ENCODE measurements at places on chromosomes 4 and X. TPM values are rescaled to one million over a fixed set of nuclear protein-coding genes. Genes with fewer than 3 reads are reported as not detected.

PPARGC1A gene
- total RNA-seq, result 1.7 TPM

FAM47B gene
- not detected for total RNA-seq

CITED1 gene
- total RNA-seq, result not detected

UGT2B10 gene
- total RNA-seq, result not detected

FGFR3 gene
- 3.7 TPM for total RNA-seq

NLGN3 gene
- total RNA-seq, result 0.21 TPM

IQCM gene
- not detected for total RNA-seq

FAT4 gene
- 16.8 TPM for total RNA-seq

BEX5 gene
- not detected for total RNA-seq

DNA sequence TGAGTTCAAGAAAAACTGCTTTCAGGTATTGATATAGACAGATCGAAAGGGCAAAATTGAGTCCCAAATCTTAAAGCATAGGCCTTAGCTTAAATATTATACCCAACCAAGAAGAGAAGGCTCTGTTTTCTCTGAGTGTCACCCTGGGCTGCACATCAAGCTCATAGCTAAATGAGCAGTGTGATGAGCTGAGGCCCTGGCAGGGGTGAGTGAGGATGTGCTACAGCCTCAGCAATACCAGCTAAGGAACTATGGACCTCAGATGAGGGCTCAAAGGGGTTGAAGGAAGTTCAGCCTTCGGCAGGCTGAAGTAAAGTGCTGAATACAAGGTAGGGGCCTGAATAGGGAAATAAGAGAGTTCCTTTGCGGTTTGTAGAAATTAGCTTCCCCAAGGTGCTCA, 79.3 kb downstream of the FAM114A1 start:
- H3K27me3 ChIP-seq, result no peaks in the 10 kb centered on the region
- no peak overlapping the region for H3K27ac ChIP-seq
- H3K36me3 ChIP-seq, result peaks cover 31% of the 10 kb centered on the region
- no peak overlapping the region for H3K4me3 ChIP-seq
- H3K4me1 ChIP-seq, result no peaks in the 10 kb centered on the region

DNA sequence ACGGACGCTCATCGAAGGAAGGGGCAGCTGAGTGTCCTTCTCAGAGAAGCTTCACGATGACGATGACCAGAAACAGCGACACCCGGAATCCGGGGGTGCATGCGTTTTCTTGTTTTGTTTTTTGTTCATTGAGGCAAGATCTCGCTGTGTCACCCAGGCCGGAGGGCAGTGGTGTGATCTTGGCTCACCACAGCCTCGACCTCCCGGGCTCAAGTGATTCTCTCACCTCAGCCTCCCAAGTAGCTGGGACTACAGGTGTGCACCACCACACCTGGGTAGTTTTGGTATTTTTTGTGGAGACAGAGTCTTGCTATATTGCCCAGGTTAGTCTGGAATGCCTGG, 19.8 kb downstream of the DGKQ start:
- H3K36me3 ChIP-seq, result peaks cover 29% of the 10 kb centered on the region
- no peak for DNase-seq

DNA sequence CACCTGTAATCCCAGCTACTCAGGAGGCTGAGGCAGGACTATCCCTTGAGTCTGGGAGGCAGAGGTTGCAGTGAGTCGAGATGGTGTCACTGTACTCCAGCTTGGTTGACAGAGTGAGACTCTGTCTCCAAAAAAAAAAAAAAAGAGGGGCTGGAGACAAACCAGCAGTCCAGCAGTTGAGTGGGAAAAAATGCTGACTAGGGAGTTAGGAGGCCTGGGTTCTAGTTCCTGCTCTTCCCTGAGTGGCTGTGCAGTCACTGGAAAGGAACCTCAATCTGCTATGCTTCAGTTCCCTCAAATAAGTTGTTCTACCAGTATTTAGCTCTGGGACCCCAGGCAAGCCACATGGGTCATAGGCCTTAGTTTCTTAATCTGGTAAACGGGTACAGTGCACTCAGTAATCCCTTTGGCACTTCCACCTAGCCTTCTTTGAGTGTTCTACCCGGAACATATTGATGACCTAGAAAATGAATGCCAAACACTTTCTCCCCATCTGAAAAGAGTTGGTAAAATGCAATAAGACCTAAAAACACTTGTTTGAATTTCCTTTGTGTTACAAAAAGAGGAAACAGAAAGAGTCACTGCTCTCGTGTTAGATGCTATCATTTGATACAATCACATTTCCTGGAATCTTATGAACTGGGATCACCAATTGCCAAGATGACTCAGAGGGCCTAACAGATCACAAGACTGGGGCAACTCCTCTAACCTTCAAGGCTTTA, 99.3 kb upstream of the EGFL6 start:
- H3K27ac ChIP-seq, result no peak overlapping the region
- H3K36me3 ChIP-seq, result no peaks in the 10 kb centered on the region
- no peak for DNase-seq

GRCh38 chr4:2503809-2504208, 32.6 kb upstream of the FAM193A start:
- no peak overlapping the region for H3K4me3 ChIP-seq
- H3K27ac ChIP-seq, result no peak overlapping the region
- H3K36me3 ChIP-seq, result peaks cover 23% of the 10 kb centered on the region

- no peaks in the 10 kb centered on the region for H3K4me1 ChIP-seq
- no peak overlapping the region for H3K27ac ChIP-seq
- no peak overlapping the region for H3K4me3 ChIP-seq
- peaks cover 4% of the 10 kb centered on the region for H3K36me3 ChIP-seq
- no peak for DNase-seq
- no peaks in the 10 kb centered on the region for H3K27me3 ChIP-seq
These were observed 42.0 kb upstream of the UGDH start for GRCh38 chr4:39569209-39569608.

DNA sequence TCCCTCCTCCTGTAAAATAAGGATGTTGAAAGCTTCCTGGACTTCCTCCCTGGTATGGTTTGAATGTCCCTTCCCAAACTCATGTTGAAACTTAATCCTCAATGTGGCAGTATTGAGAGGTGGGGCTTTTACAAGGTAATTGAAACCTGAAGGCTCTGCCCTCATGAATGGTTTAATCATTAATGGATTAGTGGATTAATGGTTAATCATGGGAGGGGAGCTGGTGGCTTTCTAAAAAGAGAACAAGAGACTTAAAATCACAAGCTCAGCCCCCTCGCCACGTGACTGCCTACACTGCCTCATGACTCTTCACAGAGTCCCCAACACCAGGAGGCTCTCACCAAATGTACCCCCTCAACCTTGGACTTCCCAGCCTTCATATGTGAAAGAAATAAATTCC, 124.6 kb upstream of the ANXA3 start:
- no peak overlapping the region for H3K4me3 ChIP-seq
- H3K27ac ChIP-seq, result no peak overlapping the region
- no peaks in the 10 kb centered on the region for H3K27me3 ChIP-seq
- no peak for DNase-seq
- H3K4me1 ChIP-seq, result no peaks in the 10 kb centered on the region

DNA sequence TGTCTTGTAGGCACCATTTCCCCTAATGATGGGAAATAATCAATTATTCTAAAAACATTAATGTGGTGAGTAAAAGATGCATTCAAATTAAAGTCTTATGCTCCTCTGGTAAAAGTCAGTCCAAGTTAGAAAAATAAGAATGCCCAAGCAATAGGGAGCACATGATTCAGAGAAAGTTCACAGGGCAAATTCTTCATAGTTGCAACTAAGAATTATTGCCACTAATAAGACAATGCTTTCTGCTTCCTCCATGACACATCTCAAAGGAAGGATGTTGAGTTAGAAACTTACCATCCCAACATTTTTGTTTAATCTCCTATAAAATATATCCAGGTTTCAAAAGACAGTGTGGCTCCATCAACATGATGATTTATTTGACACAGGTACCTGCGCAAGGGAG, 26.3 kb downstream of the PHOX2B start:
- no peaks in the 10 kb centered on the region for H3K27me3 ChIP-seq
- no peak overlapping the region for H3K27ac ChIP-seq
- H3K4me3 ChIP-seq, result no peak overlapping the region
- no peak for DNase-seq

DNA sequence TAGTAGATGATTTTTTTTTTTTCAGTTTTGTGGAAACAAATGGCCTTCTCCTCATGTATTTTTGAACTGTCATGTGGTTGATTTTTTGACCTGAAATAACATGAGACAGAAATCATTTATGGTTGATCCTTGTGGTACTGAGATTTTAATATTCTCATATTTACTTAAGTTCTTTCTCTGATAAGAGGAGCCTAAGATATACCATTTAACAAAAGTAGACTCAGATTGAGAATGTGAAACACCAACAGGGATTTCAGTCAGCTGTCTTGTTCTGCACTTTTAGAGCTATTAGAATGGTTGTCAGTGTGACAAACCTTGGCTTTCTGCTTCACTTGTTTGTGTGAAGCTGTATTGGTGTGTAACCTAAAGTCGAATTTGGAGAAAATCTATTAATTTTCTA, 575.7 kb downstream of the SPOCK3 start:
- H3K27ac ChIP-seq, result no peak overlapping the region
- no peaks in the 10 kb centered on the region for H3K4me1 ChIP-seq
- DNase-seq, result no peak
- H3K27me3 ChIP-seq, result no peaks in the 10 kb centered on the region
- H3K36me3 ChIP-seq, result no peaks in the 10 kb centered on the region
- H3K4me3 ChIP-seq, result no peak overlapping the region

DNA sequence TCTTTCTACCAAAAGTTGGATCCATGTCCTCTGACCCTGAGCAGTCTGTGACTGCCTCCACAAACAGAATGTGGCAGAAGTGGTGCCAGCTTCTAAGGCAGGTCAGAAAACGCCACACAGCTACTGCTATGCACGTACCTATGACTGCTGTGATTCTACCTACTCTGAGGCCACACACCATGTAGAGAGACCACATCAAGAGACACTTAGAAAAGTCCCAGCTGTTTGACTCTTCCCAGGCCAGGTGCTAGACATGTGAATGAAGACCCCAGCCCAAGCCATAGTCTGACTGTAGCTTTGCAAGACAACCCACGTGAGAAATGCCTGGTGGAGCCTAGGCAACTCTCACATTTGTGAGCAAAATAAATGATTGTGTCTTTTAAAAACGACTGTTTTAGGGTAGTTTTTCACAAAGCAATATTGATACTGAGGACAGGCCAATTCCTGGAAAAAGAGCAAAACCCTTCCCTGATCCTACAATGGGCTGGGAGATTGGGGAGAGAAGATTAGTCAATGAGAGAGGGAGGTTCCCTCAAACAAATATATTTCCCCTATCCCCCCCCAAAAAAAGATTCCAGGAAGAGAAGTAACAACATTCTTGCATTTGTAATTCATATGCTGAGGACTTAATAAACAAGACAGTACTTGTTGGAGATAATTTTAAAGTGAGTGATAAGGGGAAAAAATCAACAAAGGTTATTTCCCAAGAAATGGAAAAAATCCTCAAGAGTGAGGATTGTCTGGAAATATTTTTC, 33.3 kb downstream of the FRYL start:
- H3K36me3 ChIP-seq, result no peaks in the 10 kb centered on the region
- H3K4me3 ChIP-seq, result no peak overlapping the region
- H3K4me1 ChIP-seq, result peaks cover 14% of the 10 kb centered on the region
- no peaks in the 10 kb centered on the region for H3K27me3 ChIP-seq
- no peak for DNase-seq

- no peak overlapping the region for H3K27ac ChIP-seq
- peaks cover 7% of the 10 kb centered on the region for H3K4me1 ChIP-seq
- no peak for DNase-seq
- H3K4me3 ChIP-seq, result peak overlapping the region; percentile 9
- H3K27me3 ChIP-seq, result no peaks in the 10 kb centered on the region
These were observed 176.4 kb downstream of the BMPR1B start for GRCh38 chr4:94934201-94934600.

- no peaks in the 10 kb centered on the region for H3K4me1 ChIP-seq
- no peak overlapping the region for H3K4me3 ChIP-seq
- no peak for DNase-seq
- no peaks in the 10 kb centered on the region for H3K27me3 ChIP-seq
- H3K27ac ChIP-seq, result no peak overlapping the region
- H3K36me3 ChIP-seq, result no peaks in the 10 kb centered on the region
These were observed 229.2 kb upstream of the AGTR2 start for GRCh38 chrX:115941388-115941787.

DNA sequence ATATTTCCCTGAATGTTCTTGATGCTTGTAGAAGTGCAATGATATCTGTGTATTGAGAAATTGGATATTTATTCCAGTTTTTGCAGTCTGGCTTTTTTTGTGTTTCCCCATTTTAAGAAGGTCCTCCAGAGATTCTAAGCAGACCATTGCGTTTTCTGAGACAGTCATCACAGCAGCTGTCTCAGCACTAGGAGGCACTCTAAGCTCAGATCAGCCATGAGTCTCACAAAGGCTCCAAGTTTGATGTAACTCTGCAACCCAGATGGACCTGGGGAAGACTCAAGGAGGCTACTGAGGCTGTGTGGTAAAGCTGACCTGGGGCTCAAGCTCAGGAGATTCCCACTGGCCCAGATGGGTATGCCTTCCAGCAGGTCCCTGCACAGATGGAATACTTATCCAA, 89.3 kb upstream of the CYLC1 start:
- H3K4me1 ChIP-seq, result no peaks in the 10 kb centered on the region
- no peaks in the 10 kb centered on the region for H3K36me3 ChIP-seq
- H3K4me3 ChIP-seq, result no peak overlapping the region

GRCh38 chr4:67438975-67439374, 106.3 kb downstream of the CENPC start:
- no peak for DNase-seq
- H3K27me3 ChIP-seq, result no peaks in the 10 kb centered on the region
- H3K4me1 ChIP-seq, result no peaks in the 10 kb centered on the region
- no peak overlapping the region for H3K27ac ChIP-seq
- H3K4me3 ChIP-seq, result no peak overlapping the region

- H3K4me3 ChIP-seq, result peak overlapping the region; percentile 44
- H3K36me3 ChIP-seq, result no peaks in the 10 kb centered on the region
- no peaks in the 10 kb centered on the region for H3K27me3 ChIP-seq
- DNase-seq, result no peak
These were observed 14.0 kb downstream of the DIPK2B start for GRCh38 chrX:45186643-45187026.

DNA sequence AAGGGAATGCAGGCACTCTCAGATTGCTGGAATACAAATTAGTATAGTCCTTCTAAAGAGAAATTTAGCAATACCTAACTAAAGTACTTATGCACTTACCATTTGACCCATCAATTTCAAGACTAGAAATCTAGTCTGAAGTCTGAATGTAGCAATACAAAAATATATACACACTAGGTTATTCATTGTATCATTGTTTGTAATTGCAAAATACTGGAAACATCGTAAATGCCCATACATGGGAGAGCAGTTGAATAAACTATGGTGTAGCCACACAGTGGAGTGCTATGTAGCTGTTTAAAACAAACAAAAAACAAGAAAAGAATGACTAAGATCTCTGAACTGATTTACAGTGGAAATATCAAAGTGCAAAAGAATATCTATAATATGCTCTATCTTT, 346.4 kb downstream of the ZNF674 start:
- no peak overlapping the region for H3K4me3 ChIP-seq
- no peaks in the 10 kb centered on the region for H3K4me1 ChIP-seq
- no peak overlapping the region for H3K27ac ChIP-seq
- no peaks in the 10 kb centered on the region for H3K27me3 ChIP-seq
- H3K36me3 ChIP-seq, result no peaks in the 10 kb centered on the region

GRCh38 chr4:26860922-26861433, 337 bp downstream of the STIM2 start:
- H3K4me1 ChIP-seq, result peaks cover 7% of the 10 kb centered on the region
- H3K4me3 ChIP-seq, result peak overlapping the region; percentile 100
